ENCODE measurements at places on chromosomes 1 and 21. TPM values are rescaled to one million over a fixed set of nuclear protein-coding genes. Genes with fewer than 3 reads are reported as not detected.

Gene AADACL4
- not detected for total RNA-seq

Gene LRRC7
- not detected for total RNA-seq

Gene DMBX1
- total RNA-seq: not detected

Gene DIRAS3
- not detected for total RNA-seq

DNA sequence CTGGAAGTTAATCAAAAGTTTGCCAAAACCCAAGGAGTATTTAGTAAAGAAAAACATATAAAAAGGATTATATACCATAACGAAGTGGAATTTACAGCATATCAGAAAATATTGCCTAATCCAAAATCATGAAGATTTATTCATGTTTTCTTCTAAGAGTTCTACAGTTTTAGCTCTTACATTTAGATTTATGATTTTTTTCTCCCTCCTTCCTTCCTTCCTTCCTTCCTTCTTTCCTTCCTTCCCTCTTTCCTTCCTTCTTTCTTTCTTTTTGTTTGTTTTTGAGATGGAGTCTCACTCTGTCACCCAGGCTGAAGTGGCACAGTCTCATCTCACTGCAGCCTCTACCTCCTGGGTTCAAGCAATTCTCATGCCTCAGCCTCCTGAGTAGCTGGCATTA lies 15.7 kb upstream of the PRSS38 start:
- no peak for DNase-seq

DNA sequence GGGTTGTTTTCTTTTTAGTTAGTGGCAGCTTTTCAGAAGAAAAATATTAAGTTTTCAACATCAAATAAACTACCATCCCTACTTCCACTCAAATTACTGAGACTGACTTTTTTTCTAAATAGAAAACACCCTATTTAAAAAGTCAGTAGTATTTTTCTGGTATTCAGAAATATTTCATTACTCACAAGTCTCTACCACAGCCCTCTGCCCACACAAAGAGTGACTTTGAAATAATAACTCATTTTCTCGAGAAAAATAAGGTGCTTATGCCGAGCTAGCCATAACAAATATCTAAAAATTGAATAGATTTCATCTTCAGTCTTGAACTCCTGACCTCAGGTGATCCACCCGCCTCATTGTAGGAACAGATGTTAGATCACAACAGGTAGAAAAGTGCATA lies 41.8 kb upstream of the USP25 start:
- no peak for DNase-seq

DNA sequence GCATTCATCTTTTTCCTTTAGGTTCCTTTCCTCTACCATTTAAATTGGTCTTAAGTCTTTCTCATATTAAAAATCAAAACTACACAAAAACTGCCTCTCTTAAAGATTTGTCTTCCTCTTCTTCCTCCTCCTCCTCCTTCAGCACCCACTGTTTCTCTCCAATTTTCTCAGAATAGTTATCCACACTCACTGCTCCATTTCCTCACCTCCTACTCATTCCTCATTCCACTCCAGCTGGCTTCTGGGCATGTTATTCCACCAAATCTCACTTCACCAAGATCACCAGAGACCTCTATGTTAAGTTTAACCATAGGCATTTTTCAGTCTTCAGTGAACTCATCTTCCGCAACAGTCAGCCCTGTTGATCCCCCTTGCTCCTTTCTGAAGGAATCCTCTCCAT lies 173.7 kb downstream of the SLC35F3 start:
- DNase-seq: no peak

DNA sequence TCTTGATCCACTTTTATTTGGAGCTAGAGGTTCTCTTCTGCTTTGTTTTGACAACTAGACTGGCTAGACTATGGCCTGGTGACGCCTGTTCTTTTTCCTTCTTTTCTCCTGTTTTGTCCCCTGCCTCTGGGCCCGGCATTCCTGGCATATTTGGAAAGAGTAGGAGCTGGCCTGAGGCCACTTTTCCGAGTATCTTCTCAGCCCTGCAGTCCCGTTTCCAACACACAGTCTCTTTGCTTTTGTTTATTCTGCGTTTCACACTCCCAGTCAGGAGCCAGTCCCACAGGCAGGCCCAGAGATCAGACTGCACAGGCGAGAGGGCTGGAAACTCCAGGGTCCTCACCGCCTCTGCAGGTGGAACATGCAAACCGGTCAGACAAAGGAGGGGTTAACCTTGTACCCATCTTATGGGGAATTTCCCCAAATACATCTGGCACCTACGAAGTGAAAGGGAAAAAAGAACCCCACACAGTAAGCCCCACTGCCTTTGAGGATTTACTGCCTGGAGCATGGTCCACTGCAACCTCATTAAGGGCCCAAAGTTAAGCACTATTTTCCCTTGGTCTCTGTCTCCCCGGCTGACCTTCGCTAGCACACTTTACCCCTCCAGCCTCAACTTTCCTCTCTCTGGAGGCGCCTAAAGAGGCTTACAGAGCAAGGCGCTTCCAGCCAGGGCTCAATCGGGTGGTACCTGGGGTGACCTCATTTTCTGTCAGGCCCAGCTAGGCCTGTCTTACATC lies 141.1 kb downstream of the TOMM20 start:
- DNase-seq: peak; percentile 87

DNA sequence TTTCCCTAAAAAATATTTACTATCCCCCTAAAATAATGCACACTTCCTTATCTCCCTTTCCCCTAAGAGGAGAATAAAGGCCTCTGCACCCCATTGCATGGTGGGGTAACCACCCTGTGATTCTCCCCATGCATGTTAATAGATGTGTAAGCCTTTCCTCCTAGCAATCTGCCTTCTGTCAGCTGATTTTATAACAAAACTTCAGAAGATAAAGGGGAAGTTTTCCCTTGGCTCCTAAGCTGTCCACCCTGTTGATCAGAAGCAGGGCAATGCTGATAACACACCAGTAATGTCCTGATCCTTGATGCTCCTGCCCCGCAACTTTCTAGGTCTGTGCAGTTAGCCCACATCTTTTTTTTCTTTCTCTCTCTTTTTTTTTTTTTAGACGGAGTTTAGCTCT lies 11.4 kb upstream of the RNF187 start:
- no peak for DNase-seq

- DNase-seq: peak; percentile 84
Measured at GRCh38 chr1:172040466-172040865, 199.2 kb downstream of the DNM3 start.

DNA sequence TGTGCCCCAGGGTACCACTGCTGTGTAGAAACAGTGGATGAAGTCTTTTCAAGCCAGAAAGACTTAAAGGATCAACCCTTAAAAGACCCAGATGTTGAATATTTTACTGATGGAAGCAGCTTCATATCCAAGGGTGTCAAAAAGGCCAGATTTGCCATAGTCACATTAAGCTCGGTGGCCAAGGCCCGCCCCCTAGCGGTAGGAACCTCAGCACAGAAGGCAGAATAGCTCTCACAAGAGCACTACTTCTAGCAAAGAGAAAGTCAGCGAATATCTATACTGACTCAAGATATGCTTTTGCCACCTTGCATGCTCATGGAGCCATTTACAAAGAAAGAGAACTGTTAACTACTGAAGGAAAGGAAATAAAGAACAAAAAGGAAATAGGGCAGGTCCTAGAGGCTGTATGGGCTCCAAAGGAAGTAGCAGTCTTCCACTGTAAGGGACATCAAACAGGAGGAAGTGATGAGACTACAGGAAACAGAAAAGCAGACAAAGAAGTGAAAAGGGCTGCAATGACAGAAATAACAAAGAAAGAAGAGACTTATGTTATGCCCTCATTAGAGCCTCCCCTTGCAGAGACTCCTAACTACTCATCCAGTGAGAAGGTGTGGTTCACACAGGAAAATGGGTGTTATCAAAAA lies 90.5 kb downstream of the LIPI start:
- peak; percentile 66 for DNase-seq

DNA sequence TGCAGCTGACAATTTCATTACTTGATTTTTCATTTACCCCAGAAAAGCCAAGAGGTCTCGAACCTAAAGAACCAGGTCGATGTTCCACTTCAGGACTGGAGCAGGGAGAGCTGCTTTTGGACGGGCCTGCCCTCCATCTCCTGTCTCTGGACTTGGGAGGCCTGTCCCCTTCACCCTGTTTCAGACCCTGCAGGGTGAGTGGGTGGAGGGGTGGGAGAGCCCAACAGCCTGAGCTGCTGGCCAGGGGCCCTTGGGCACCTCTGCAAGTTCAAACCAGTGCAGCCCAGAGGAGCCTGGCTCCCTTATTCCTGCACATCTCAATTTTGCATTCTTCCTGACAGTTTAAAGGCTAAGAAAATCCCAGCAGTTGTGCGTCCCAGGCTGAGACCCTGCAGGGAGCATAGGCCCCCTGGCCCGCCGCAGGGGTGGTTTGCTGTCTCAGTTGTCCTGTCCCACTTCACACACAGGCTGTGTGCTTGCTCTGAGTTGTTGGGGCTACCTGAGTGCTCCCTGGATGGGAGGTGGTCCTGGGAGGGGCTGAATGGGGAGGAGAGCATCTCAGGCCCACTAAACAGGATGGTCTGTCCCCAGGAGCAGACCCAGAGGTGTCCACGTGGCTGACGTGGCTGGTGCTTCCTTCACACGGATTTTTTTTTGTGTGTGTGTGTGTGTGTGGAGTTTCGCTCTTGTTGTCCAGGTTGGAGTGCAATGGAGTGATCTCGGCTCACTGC lies 443.7 kb downstream of the PTPRU start:
- DNase-seq: no peak

DNA sequence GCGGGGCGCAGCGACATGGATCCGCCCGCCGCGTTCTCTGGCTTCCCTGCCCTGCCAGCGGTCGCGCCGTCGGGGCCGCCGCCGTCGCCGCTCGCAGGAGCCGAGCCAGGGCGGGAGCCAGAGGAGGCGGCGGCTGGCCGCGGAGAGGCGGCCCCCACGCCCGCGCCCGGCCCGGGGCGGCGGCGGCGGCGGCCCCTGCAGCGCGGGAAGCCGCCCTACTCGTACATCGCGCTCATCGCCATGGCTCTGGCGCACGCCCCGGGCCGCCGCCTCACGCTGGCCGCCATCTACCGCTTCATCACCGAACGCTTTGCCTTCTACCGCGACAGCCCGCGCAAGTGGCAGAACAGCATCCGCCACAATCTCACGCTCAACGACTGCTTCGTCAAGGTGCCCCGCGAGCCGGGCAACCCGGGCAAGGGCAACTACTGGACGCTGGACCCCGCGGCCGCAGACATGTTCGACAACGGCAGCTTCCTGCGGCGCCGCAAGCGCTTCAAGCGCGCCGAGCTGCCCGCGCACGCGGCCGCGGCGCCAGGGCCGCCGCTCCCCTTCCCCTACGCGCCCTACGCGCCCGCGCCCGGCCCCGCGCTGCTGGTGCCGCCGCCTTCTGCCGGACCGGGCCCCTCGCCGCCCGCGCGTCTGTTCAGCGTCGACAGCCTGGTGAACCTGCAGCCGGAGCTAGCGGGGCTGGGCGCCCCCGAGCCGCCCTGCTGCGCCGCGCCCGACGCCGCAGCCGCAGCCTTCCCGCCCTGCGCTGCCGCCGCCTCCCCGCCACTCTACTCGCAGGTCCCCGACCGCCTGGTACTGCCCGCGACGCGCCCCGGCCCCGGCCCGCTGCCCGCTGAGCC lies 459 bp downstream of the FOXE3 start:
- no peak for DNase-seq

- DNase-seq: no peak
Measured at GRCh38 chr1:11964656-11965055, 15.6 kb upstream of the MFN2 start.

GRCh38 chr21:45591619-45592207 lies 49.5 kb upstream of the SLC19A1 start:
- no peak for DNase-seq

DNA sequence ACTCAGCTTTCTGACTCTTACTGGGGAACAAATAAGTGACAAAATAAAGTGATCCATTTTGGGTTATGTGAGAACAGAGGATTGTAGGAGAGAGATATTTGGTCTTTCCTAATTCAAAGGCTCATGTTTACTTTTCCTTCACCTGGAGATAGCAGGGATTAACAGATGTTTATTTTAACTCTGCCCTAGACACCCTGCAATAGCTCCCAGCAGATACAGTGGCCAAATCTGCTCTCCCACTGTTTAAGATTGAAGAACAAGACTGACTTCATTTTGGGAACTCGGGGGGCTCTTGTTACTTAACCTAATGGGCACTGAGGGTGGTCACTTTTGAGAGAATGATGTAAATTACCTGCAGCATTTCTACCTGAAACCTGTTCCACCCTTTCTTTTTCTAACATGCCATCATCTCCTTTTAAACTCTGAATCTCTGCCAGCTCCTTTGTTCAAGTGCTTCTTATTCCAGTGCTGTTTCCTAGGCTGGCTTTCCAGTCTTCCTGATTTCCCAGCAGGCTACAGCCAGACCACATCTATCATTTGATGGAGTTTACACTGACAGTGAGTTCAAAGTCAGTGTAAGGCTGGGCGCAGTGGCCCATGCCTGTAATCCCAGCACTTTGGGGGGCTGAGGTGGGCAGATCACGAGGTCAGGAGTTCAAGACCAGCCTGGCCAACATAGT lies 90.0 kb downstream of the SELENOF start:
- DNase-seq: no peak

GRCh38 chr1:8371372-8371991 lies 53.6 kb downstream of the SLC45A1 start:
- DNase-seq: no peak

GRCh38 chr1:234842726-234843641 lies 233.0 kb upstream of the IRF2BP2 start:
- DNase-seq: no peak

DNA sequence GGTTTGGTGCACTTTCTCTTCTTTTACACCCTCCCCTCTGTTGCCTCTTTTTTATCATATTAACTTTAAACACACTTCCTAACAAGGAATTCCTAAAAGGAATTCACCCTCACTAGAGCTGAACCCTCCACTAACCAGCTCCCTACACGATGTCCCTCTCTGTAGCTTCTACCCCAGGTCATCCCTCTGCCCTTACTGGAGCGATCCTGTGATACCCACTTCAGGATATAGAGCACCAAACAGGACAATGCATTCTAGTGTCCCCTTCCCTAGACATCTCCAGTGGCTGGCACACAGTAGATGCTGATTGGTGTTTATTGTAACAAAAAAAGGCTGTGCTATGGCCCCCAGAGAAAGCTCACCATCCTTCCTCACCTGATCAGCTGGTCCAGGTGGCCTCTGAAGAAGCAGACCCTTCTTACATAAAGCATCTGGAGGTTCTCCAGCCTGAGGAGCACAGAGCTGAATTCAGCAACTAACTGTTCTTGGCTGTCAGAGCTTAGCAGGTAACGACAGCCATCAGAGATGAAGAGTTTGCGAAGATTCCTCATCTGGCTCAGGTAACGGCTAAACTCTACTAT lies 1.4 kb downstream of the PRAMEF18 start:
- DNase-seq: no peak

- no peak for DNase-seq
Measured at GRCh38 chr1:230749635-230750034, 2.4 kb downstream of the CAPN9 start.

- no peak for DNase-seq
Measured at GRCh38 chr1:40122855-40123254, 25.8 kb upstream of the PPT1 start.

DNA sequence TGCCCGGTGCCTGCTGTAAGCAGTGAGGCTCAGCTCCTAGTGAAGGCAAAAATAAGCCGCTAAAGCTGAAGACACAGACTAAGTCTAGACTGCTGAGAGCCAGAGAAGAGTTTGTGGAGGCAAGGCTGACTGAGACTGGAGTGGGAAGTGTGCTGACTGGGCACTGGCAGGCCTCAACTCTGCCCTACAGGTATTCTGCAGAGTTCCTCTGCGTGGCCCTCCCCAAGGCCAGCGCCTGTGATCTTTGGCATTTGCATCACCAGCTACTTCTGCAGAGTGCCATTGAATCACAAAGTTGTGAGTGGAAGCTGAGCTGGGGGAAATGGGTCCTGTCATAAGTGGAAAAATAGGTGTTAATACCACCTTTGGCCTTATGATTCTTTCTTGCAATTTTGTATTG lies 905.7 kb downstream of the PLA2G4A start:
- DNase-seq: no peak
